ENCODE measurements at places on chromosomes 5 and 9. TPM values are rescaled to one million over a fixed set of nuclear protein-coding genes. Genes with fewer than 3 reads are reported as not detected.

The P4HA2 gene
- 94.0 TPM for total RNA-seq

The SH3TC2 gene
- total RNA-seq, result 0.29 TPM

The C5orf52 gene
- total RNA-seq, result not detected

The UBE2QL1 gene
- total RNA-seq, result 0.34 TPM

The CFAP90 gene
- 1.7 TPM for total RNA-seq

The TAF11L5 gene
- total RNA-seq, result not detected

The ZDHHC11 gene
- total RNA-seq, result 1.8 TPM

The C5orf63 gene
- total RNA-seq, result not detected

The PDGFRB gene
- 337 TPM for total RNA-seq

The HTR4 gene
- not detected for total RNA-seq

The TAF1L gene
- 0.07 TPM for total RNA-seq
